ENCODE measurements at places on chromosomes 6 and 20. TPM values are rescaled to one million over a fixed set of nuclear protein-coding genes. Genes with fewer than 3 reads are reported as not detected.

- no peak for DNase-seq
Observed at GRCh38 chr6:8642131-8642530, 206.8 kb upstream of the SLC35B3 start.

GRCh38 chr6:133236932-133237331 lies 4.2 kb upstream of the EYA4 start:
- no peak for DNase-seq

- DNase-seq: no peak
Observed at GRCh38 chr6:87093199-87093598, 1.7 kb downstream of the CGA start.

GRCh38 chr6:87742106-87742505 lies 40.1 kb upstream of the AKIRIN2 start:
- no peak for DNase-seq

The HNF4A gene
- total RNA-seq: not detected

The SLC22A2 gene
- total RNA-seq: not detected

GRCh38 chr6:158815907-158816306 lies 3.3 kb downstream of the EZR start:
- DNase-seq: no peak

GRCh38 chr20:22758815-22759214 lies 174.4 kb upstream of the FOXA2 start:
- DNase-seq: no peak

GRCh38 chr6:118372413-118372812 lies 175.7 kb upstream of the PLN start:
- DNase-seq: no peak

The MTFR2 gene
- 0.60 TPM for total RNA-seq

- DNase-seq: no peak
Observed at GRCh38 chr20:58715391-58715800, 22.8 kb downstream of the NPEPL1 start.

GRCh38 chr6:43851204-43851865 lies 81.3 kb downstream of the VEGFA start:
- no peak for DNase-seq

The SH3BGRL2 gene
- total RNA-seq: 123 TPM

- no peak for DNase-seq
Observed at GRCh38 chr6:151321438-151321837, 69.9 kb downstream of the ZBTB2 start.

The PRICKLE4 gene
- total RNA-seq: 5.2 TPM

- DNase-seq: no peak
Observed at GRCh38 chr6:100121854-100122609, 128.0 kb upstream of the MCHR2 start.

DNA sequence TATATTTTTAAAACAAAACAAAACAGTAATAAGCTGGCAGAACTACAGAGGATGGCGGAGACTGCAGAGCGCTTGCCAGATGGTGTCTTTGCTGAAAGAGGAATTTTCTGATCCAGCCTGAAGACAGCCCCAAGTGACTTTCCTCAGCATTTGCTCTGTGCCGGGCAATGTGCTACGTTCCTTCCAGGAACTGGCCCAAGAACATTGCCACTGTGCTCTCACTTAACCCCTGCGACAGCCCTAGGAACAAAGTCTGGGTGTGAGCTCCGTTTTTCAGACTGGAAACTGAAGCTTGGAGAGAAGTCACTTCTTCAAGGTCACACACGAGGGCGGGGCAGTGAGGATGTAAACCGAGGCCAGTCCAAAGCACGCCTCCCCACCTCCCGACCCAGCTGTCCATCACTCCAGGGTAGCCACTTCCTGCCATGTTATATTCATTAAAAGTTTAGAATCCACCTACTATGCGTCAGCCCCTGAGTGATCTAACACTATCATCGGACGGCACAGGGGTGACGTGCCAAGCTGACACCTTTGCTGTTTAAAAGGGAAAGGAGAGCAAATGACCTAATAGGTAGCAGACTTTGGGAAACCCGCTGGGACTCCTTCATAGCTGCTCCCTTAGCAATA lies 22.3 kb upstream of the BMP7 start:
- no peak for DNase-seq

DNA sequence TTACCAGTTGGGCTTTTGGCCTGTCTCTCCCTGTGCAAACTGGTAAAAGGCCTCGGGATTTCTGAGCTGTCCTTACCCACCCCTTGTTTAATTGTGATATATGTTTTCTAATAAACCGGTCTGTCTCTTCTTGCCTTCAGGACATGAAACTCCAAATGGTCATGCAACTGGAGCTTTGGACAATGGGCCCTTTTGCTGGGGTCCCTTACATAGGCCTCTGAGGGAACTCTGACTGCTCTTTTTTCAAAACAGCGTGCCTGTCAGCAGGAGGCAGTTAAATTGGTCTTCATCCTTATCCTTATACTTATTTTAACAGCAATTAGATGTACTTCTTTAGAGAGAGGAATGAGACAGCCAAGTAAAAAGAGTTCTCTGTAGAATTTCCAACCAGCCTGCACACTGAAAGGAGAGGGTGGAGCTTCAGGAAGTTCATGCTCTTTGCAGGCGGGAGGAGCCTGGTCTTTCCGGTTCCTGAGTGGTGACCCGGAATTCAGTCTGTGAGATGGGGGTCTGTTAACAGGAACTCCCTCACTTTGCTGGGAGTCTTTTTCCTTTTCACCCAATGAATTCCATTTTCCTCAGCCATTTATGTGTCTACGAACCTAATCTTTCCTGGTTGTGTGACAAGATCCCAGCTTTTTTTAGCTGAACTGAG lies 299.6 kb upstream of the GJE1 start:
- no peak for DNase-seq

- no peak for DNase-seq
Observed at GRCh38 chr6:134230087-134230700, 87.7 kb downstream of the SGK1 start.

The COL9A3 gene
- total RNA-seq: 0.99 TPM

DNA sequence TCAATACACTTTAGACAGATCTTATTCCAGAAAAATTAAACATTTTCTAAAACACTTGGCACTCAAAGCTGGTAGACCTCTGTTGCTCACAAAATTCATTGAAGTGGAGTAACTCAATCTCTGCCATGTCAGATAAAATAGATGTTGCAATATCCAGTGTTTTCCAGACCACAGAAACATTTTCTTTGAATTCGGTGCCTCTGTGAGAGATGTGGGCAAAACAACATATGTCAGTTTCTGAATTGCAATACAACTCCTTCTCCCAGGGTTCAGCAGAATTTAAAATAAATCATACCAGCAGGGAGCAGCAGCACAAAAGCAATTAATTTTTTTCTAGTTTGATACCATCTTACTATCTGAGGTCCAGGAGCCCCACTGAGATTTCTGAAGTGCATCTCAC lies 11.3 kb upstream of the PKHD1 start:
- peak; percentile 14 for DNase-seq

DNA sequence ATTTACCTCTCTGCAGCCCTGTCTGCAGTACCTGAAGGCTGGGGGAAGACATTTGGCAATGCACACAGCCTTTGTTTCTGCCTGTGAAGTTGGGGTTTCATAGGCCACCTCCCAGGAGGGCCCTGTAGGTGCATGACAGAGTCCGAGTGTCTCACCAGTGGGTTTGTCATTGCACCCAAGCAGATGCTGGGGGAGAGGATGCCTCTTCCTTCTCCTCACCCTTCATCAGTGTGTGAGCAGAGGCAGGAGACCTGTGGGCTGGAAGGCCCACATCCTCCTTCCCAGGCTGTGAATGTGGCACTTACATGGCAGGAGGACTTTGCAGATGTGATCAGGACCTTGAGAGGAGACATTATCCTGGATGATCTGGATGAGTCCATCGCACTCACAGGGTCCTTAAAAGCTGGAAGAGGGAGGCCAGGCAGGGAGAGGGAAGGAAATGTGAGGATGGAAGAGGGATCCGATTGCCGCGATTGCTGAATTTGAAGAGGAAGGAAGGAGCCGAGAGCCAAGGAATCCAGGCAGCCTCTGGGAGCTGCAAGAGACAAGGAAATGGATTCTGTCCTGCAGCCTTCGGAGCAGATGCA lies 30.4 kb downstream of the SYNJ2 start:
- DNase-seq: no peak

DNA sequence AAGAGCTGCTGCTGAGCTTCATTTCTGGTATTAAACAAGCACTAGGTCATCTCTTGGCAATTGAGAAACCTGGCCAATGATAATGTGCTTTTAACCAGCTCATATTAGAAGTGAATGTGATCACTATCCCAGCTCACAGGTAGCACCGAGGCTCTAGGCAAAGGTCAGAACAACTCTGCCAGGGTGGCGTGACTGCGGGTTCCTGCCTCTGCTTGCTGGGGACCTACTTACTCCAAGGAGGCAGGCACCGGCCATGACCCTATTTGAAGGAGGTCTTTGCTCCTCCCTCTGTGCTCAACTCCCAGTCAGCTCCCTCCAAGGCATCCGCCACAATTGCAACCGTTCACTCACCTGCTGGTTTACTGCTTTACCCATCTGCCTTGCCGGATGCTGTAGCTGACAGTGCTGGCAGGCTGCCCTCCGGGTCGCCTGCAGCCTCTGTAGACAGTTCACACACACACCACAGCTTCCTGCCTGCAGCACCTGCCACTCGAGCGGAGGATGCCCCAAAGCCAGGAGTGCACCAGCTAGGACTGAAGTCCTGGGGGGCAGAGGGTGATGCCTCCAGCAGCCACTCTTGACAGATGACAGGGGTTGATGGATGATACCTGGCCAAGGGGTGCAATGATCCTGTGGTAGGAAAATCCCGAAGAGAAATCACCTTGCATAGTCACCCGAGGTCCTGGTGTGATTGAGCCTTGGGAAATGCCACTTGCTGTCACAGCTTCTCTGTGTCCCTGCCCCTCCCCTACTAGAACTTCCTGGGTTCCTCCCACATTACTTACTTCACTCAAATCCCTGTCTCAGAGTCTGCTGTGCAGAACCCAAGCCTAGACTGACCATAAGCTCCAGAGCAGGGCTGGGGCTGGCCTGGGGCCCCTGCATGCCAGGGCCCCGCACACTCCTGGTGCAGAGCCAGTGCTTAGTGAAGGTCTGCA lies 8.8 kb upstream of the VSX1 start:
- no peak for DNase-seq

GRCh38 chr20:51095633-51096521 lies 73.0 kb upstream of the KCNG1 start:
- no peak for DNase-seq

DNA sequence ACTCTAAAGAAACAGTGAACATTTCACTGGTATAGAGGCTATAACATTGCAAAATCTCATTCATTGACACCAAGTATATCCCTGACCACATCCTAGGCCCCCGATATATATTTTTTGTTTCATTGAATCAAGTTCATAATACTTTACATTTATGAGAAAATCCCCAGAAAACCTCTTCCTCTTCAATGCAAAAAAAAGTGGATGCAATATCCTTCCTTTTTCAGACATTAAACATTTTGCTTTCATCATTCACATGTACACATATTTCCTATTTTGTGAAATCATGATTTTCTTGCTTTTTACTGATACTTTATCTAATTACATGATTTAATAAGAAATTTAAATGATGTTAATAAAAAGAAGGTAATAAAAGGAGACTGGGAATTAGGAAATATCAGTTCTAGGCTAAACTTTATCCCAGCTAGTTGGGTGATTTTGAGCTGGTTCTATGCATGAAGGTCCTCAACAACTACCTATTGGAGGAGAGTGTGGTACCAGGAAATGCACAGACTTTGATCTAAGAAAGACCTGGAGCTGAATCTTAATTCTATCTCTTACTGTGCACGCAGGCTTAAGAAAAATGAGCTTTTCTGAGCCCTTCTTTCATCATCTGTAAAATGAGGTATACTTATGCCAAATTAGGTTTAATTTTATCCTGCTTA lies 4.9 kb downstream of the SYNE1 start:
- no peak for DNase-seq
